ENCODE measurements at places on chromosomes 16 and 17.
A peak's percentile ranks its signal among the peaks of the same experiment; 100 is the strongest.

GRCh38 chr17:75352079-75352569, 53.4 kb downstream of the GRB2 start:
- DNase-seq = no peak

- no peak for DNase-seq
Observed at GRCh38 chr17:72778169-72779151, 314.0 kb downstream of the SLC39A11 start.

- no peak for DNase-seq
Observed at GRCh38 chr17:3513305-3514035, 37.7 kb downstream of the ASPA start.

DNA sequence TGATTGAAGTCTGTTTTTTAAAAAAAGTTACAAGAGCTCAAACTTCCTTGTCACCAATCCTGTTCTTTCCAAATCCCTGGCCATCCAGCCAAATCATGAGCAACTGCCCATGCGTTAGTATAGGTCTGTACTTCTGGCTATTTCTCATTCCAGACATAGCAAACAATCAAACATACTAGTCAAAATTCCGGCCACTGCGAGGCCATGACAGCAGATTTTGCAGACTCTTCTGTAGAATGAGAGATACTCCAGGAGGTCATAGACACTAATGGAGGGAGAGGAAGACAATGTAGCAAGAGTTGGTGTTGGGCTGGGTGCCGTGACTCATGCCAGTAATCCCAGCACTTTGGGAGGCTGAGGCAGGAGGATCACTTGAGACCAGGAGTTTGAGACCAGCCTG, 50.9 kb downstream of the BCL7C start:
- DNase-seq = no peak

DNA sequence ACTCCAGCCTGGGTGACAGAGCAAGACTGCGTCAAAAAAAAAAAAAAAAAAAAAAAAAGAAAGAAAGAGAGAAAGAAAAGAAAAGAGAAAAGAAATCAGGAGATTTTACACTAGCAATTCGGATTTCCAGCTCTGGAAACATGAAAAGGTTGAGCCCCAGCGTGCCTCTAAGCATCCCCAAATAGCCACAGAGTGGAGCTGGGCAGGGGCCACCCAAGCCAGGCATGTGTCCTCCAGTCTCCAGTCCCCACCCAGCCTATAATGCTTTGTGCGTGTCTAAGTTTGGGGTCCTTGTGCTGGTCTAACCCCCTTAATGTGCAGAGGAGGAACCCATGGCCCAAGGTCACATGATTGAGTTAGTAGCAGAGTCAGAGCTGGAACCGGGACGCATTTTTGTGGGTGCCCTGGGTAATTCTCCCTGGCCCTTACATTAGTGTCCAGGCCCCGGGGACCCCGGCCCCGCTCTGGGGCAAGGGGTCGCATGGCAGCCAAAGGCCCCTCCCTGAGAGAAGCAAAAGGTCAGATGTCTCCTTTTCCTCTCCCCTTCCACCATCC, 19.9 kb downstream of the ADAM11 start:
- DNase-seq = no peak

DNA sequence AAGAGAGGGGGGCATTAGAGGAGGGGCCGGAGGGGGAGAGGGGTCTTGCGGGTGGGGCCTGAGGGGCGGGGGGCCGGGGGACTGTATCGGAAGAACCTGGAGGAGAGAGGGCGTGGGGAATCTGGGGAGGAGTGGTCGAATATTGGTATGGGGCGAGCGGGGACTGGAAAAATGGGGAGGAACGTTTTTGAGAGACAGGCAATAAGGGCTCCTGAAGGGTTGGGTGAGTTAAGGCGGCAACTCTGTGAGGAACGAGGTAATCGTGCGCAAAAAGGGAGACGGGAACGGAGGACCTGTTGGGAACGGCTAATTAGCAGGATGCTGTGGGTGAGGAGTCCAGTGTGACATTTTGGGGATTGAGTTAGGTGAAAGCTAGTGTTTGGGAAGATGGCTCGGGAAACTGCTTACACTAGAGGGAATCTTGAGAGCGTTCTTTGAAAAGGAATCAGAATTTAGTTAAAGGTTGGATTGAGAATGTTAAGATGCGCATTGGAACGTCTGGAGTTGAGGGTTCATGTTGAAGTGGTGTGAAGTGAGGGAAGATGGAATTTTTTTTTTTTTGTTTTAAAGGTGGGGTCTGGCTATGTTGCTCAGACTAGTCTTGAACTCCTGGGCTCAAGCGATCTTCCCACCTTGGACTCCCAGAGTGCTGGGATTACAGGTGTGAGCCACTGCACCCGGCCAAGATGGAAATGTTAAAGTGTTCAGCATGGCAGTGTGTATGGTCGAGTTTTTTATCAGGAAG, 662 bp downstream of the WIPF2 start:
- peak; percentile 11 for DNase-seq

DNA sequence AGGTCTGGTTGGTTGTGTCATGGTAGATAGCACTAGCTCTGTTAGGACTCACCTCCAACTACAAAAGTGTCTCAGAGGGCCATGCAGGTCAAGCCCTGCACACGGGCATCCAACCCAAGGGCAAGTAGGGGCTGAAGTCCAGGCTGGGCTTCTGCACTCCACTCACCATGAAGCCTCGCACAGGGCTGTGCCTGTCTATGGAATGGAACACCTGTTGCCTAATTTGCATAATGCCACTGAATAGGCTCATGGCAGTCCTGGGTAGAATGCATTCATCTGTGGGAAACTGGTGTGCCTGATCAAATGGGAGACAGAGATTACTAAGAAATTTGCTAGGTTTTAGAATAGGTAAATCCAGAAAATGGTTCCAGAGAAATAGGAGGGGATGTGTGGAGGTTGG, 8.0 kb upstream of the AKAP1 start:
- DNase-seq = no peak

- DNase-seq = no peak
Observed at GRCh38 chr17:3630781-3631180, 5.3 kb downstream of the SHPK start.

- DNase-seq = no peak
Observed at GRCh38 chr17:8300226-8300625, 5.0 kb upstream of the SLC25A35 start.

DNA sequence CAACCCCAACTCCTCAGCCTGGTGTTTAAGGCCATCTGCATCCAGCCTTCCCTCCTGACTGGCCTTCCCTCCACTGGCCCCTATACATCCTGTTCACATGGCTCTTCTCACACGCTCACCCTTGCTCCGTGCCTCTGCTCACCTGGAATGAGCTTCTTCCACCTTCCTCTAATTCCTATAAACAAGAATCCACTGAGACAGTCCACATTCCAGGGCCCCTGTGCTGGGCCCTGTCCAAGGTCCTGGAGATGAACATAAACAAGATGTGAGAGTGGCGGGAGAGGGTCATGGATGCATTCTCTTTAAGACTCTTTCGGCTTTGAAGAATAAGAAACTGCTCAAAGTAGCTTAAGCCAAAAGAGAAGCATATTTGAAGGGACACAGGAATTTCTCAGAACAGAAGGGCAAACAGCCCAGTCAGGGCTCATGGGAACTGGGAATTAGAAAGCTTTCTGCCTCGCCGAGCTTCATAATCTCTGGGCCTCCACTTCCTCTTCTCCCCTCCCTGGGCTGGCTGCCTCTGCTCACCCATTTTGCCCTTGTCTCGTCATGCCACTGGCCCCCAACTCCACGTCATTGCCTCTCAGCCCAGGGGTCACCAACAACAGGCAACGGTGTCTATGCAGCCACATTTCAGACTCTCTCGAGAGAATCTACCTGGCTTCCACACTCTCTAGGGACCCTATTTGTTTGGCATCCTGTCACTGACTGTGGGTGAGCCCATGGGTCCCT, 13.5 kb downstream of the SPPL2C start:
- no peak for DNase-seq

GRCh38 chr16:57469917-57470470, 7.5 kb downstream of the POLR2C start:
- no peak for DNase-seq

DNA sequence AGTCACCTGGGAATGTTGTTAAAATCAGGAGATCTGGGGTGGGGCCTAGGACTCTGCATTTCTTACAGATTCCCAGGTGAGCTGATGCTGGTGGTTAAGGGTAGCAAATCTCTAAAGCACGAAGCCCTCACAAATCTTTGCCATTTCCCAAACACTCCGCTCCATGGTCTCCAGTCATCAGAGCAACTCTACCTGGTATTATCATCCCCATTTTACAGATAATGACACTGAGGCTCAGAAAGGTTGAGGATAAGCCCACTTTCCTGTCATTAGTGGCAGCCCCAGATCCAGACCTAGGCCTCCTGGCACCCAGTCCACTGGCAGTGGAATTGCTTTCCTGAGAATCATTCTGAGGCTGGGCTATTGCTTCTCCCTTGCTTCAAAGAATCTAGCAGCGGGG, 8.7 kb downstream of the SLC46A1 start:
- no peak for DNase-seq

- DNase-seq = no peak
Observed at GRCh38 chr16:508884-509736, 18.4 kb upstream of the CAPN15 start.

- DNase-seq = no peak
Observed at GRCh38 chr16:79449900-79450299, 150.6 kb downstream of the MAF start.

DNA sequence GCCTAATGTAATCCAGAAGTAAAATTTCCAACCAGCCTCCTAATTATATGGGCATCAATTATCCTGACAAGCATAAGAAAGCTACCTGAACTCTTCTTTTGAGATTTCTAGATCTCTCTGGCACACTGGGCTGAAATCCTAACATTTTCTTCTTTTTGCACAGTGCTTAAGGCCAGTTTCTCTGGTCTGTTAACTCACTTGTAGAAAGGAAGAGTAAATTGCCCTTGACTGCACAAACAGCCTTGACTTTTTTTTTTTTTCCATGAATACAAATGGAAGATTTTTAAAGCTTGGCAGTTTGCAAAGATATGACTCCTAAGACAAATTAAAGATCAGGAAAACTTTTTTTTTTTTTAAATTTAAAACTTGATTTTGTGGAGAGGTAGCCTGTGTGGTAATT, 291.2 kb upstream of the MON1B start:
- DNase-seq = no peak

Data from CD4-positive, alpha-beta T cell treated with Interleukin-4 for 4 hours (primary cell).